Activated CD4-positive, alpha-beta T cell treated with anti-CD3 and anti-CD28 coated beads for 36 hours (primary cell): ENCODE measurements at places on chromosomes 3 and 15.

- no peak for DNase-seq
- H3K27me3 ChIP-seq: peaks cover 2% of the 10 kb centered on the region
- no peaks in the 10 kb centered on the region for H3K4me1 ChIP-seq
Observed at GRCh38 chr3:66655671-66656070, 154.8 kb upstream of the LRIG1 start.

GRCh38 chr3:190912736-190913135, 50.2 kb upstream of the GMNC start:
- H3K27me3 ChIP-seq: peaks cover 3% of the 10 kb centered on the region
- no peak overlapping the region for H3K4me3 ChIP-seq
- no peaks in the 10 kb centered on the region for H3K36me3 ChIP-seq
- no peak overlapping the region for H3K27ac ChIP-seq
- no peak for DNase-seq

DNA sequence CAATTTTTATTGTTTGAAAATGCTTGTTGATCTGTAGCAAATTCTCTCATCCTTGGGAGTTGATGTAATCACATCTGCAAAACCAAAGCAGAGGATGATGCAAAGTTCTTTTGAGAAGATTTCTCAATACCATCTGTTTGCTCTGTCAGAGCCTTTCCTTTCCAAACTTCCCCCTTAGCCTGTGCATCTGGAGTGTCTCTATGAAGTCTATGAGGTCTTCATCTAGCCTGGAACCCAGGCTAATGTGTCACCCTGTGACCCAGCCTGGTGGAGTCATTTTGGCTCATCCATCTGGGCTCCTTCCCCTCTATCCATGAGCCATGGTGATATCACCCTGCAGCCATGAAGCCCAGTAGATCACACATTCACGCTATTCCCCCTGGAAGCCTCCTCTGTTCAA, 123.2 kb upstream of the SLC7A14 start:
- no peaks in the 10 kb centered on the region for H3K4me1 ChIP-seq
- peaks cover 16% of the 10 kb centered on the region for H3K27me3 ChIP-seq
- H3K4me3 ChIP-seq: no peak overlapping the region
- H3K27ac ChIP-seq: no peak overlapping the region
- DNase-seq: no peak

GRCh38 chr3:195095035-195095703, 175.8 kb downstream of the XXYLT1 start:
- no peaks in the 10 kb centered on the region for H3K4me1 ChIP-seq
- no peak overlapping the region for H3K27ac ChIP-seq
- H3K36me3 ChIP-seq: peaks cover 5% of the 10 kb centered on the region
- no peak for DNase-seq
- H3K4me3 ChIP-seq: no peak overlapping the region

- H3K27me3 ChIP-seq: peaks cover 2% of the 10 kb centered on the region
- H3K27ac ChIP-seq: no peak overlapping the region
- H3K36me3 ChIP-seq: no peaks in the 10 kb centered on the region
- no peak for DNase-seq
Observed at GRCh38 chr3:189239616-189240015, 67.8 kb downstream of the TPRG1 start.

- no peaks in the 10 kb centered on the region for H3K4me1 ChIP-seq
- no peak overlapping the region for H3K4me3 ChIP-seq
- H3K27me3 ChIP-seq: peaks cover 28% of the 10 kb centered on the region
- H3K27ac ChIP-seq: no peak overlapping the region
Observed at GRCh38 chr3:44171891-44172290, 69.8 kb upstream of the TOPAZ1 start.

GRCh38 chr3:99549957-99550603, 88.3 kb upstream of the COL8A1 start:
- H3K4me3 ChIP-seq: no peak overlapping the region
- H3K27me3 ChIP-seq: peaks cover 4% of the 10 kb centered on the region
- H3K4me1 ChIP-seq: no peaks in the 10 kb centered on the region
- H3K36me3 ChIP-seq: no peaks in the 10 kb centered on the region
- H3K27ac ChIP-seq: no peak overlapping the region
- no peak for DNase-seq

- H3K27me3 ChIP-seq: no peaks in the 10 kb centered on the region
- H3K36me3 ChIP-seq: no peaks in the 10 kb centered on the region
- no peak overlapping the region for H3K4me3 ChIP-seq
- no peak for DNase-seq
- H3K4me1 ChIP-seq: no peaks in the 10 kb centered on the region
Observed at GRCh38 chr3:55000546-55000945, 72.7 kb upstream of the LRTM1 start.

DNA sequence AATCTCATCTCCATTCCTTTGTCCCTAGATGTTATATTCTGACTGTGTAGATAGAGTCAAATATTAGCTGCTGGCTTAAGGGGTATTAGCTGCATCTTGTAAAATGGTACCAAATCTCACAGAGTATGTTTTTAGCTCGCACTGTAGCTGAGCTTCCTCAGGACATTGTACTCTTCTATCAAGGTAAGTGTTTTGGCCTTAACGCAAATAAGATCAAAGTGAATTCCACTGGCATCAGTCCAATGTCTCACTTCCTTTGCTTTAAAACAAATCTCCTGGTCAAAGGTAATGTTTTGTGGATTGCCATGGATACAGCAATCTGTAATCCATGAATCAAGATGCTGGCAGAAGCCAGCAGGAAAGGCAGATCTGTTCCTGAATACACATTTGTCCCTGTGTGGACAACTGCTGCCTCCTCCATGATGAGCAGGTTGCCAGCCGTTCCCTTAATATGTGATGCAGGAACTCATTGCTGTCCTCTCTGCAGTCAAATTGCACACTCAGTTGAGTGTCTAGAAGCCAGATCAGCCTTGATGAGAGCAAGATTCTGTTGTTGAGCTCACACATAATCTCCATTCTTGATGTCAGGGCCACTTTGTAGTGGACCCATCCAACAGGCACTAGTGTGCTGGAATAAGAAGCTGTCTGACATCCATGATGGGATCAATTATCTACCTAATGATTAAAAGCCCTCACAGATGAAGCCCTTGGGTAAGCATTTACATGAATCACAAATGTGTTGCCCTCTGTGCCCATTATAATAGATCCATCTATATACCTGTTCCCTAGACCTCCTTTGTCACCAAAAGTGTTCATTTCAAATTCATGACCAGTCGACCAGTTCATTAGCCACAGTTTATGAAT, 96.6 kb upstream of the AGTR1 start:
- DNase-seq: no peak
- no peaks in the 10 kb centered on the region for H3K4me1 ChIP-seq
- H3K4me3 ChIP-seq: no peak overlapping the region
- no peaks in the 10 kb centered on the region for H3K36me3 ChIP-seq

- no peak overlapping the region for H3K27ac ChIP-seq
- H3K36me3 ChIP-seq: no peaks in the 10 kb centered on the region
- no peak overlapping the region for H3K4me3 ChIP-seq
- H3K4me1 ChIP-seq: no peaks in the 10 kb centered on the region
- no peak for DNase-seq
- H3K27me3 ChIP-seq: no peaks in the 10 kb centered on the region
Observed at GRCh38 chr3:165725296-165725695, 111.9 kb downstream of the BCHE start.

- no peaks in the 10 kb centered on the region for H3K4me1 ChIP-seq
- no peak for DNase-seq
- no peak overlapping the region for H3K4me3 ChIP-seq
- no peak overlapping the region for H3K27ac ChIP-seq
- peaks cover 12% of the 10 kb centered on the region for H3K27me3 ChIP-seq
- no peaks in the 10 kb centered on the region for H3K36me3 ChIP-seq
Observed at GRCh38 chr3:185711255-185711870, 113.5 kb downstream of the IGF2BP2 start.

- no peaks in the 10 kb centered on the region for H3K27me3 ChIP-seq
- peak; percentile 92 for DNase-seq
- H3K27ac ChIP-seq: peak within 1 kb of the TSS; percentile 99
- H3K36me3 ChIP-seq: peaks cover 8% of the 10 kb centered on the region
Observed at GRCh38 chr3:184248454-184249411, at the start of gene ALG3. ALG3 (minus strand) TSS chr3:184248962; CDS start chr3:184248940, 22 bp downstream.

- DNase-seq: peak; percentile 48
- peaks cover 10% of the 10 kb centered on the region for H3K4me1 ChIP-seq
- H3K27ac ChIP-seq: no peak overlapping the region
- peaks cover 2% of the 10 kb centered on the region for H3K27me3 ChIP-seq
Observed at GRCh38 chr15:39874890-39875549, 45.0 kb downstream of the GPR176 start.

DNA sequence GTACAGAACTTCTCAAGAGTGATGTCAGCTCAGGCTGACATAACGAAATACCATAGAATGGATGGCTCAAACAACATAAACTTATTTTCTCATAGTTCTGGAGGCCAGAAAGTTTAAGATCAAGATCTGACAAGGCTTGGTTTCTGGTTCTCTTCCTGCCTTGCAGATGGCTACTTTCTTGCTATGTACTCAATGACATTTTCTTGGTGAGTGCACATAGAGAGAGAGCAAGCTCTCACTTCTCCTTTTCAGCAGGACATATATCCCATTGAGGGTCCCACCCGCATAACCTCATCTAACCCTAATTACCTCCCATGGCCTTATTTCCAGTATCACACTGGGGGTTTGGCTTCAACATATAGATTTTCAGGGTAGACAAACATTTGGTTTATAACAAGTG, 1072.1 kb downstream of the PLOD2 start:
- H3K27me3 ChIP-seq: no peaks in the 10 kb centered on the region
- no peaks in the 10 kb centered on the region for H3K4me1 ChIP-seq
- H3K4me3 ChIP-seq: no peak overlapping the region
- H3K36me3 ChIP-seq: no peaks in the 10 kb centered on the region

GRCh38 chr3:5613599-5613998, 426.1 kb downstream of the EDEM1 start:
- no peaks in the 10 kb centered on the region for H3K36me3 ChIP-seq
- H3K27ac ChIP-seq: no peak overlapping the region
- DNase-seq: no peak
- no peaks in the 10 kb centered on the region for H3K27me3 ChIP-seq
- no peak overlapping the region for H3K4me3 ChIP-seq

GRCh38 chr3:120449251-120449650, 1.5 kb downstream of the FSTL1 start:
- H3K27ac ChIP-seq: no peak overlapping the region
- H3K4me1 ChIP-seq: peaks cover 5% of the 10 kb centered on the region
- no peak overlapping the region for H3K4me3 ChIP-seq
- DNase-seq: no peak

DNA sequence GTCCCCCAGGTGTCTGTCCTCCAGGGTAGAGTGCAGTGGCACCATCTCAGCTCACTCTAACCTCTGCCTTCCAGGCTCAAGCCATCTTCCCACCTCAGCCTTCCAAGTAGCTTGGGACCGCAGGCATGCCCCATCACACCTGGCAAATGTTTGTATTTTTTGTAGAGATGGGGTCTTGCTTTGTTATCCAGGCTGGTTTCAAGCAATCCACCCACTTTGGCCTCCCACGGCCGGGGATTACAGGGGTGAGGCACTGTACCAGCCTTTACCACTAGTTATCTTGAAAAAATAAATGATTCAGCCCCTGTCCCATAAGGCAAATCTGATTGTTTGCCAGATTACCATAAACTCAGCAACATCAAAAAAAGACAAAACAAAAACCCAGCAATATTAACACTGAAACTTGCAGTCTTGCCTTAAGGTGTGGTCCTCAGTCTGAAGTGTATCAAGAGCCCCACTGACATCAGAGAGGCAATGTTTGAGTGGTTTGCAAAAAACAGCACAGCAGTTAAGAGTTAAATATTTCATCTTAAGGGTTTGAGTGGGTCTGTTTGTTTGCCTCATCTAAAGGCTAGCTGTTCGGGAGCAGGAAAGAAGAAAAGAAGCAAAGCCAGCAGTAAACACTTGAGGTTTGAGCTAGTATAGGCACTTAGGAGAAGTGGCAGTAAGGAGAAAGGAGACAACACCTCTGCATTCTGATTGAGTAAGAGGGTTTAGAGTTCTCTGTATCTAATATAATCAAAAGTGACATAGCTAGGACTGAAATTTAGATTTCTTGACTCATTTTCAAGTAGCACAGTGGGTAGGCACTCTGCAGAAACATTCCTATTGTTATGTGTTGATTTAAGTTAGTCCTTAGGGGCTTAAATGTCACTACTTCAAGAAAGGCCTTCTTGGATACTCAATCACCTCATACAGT, 26.3 kb upstream of the EDEM1 start:
- no peaks in the 10 kb centered on the region for H3K27me3 ChIP-seq
- H3K4me3 ChIP-seq: no peak overlapping the region
- H3K4me1 ChIP-seq: peaks cover 65% of the 10 kb centered on the region
- H3K36me3 ChIP-seq: peaks cover 8% of the 10 kb centered on the region

DNA sequence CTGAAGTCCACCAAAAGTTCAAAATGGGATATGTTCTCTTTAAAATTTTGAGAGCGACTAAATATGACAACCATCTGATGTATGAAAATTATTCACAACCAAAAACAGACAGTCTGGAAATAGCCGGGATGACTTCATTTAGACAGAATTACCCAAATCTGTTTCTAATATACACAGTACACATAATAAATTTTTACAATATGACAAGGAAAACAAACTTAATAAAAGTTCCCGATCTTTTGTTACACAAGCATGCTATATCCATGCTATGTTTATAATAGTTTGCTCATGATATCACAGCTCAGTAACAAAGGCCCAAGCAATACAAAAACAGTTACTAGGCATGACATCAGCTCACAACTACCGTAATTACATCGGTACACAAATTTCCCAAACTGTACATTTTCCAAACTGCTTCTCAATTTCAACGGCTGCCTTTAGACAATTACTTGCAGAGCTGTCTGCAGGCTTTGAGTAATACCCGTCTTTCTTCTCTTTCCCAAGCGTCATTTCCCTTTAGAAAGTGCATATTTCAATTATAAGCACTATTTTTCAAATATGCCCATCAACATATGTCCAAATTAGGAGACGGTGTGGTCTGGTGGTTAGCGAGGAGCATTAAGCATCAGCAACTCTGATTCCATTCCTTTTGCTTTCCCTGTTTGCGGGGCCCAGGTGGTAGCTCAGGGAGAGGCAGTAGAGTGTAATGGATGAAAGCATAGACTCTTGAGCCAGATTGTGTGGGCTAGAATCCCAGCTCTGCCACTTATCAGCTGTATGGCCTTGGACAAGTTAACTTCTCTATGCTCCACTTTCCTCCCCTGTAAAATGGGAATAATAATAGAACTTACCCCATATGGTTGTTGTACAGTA, 481.2 kb downstream of the FOXP1 start:
- H3K27ac ChIP-seq: peak overlapping the region; percentile 94
- DNase-seq: no peak
- H3K27me3 ChIP-seq: no peaks in the 10 kb centered on the region
- H3K36me3 ChIP-seq: peaks cover 67% of the 10 kb centered on the region

DNA sequence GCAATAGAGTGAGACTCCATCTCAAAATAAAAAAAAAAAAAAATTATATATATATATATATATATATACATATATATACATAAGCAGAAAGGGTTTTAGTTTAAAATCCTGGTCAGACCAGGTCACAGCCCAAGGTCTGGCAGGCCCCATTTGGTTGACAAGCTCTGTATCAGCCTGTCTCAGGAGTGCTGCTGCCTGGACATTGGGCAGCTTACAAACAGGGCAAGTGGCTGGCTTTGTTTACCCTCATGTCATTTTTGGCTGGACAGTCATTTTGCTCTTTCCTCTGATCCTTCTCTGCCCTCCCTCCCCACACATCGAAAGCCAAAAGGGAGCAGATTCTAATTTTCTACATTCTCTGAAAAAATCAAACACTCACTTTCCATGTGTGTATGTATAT, 26.7 kb upstream of the KLHL6 start:
- H3K4me1 ChIP-seq: peaks cover 31% of the 10 kb centered on the region
- peaks cover 1% of the 10 kb centered on the region for H3K36me3 ChIP-seq
- no peaks in the 10 kb centered on the region for H3K27me3 ChIP-seq
- DNase-seq: no peak
- no peak overlapping the region for H3K4me3 ChIP-seq
- H3K27ac ChIP-seq: no peak overlapping the region

- H3K27me3 ChIP-seq: peaks cover 25% of the 10 kb centered on the region
- no peaks in the 10 kb centered on the region for H3K36me3 ChIP-seq
- H3K4me1 ChIP-seq: peaks cover 2% of the 10 kb centered on the region
- no peak overlapping the region for H3K27ac ChIP-seq
- no peak overlapping the region for H3K4me3 ChIP-seq
- no peak for DNase-seq
Observed at GRCh38 chr15:80439140-80439539, 35.0 kb downstream of the ARNT2 start.
